Neural crest cell (in vitro differentiated cells): ENCODE measurements at places on chromosomes 12 and 14.

DNA sequence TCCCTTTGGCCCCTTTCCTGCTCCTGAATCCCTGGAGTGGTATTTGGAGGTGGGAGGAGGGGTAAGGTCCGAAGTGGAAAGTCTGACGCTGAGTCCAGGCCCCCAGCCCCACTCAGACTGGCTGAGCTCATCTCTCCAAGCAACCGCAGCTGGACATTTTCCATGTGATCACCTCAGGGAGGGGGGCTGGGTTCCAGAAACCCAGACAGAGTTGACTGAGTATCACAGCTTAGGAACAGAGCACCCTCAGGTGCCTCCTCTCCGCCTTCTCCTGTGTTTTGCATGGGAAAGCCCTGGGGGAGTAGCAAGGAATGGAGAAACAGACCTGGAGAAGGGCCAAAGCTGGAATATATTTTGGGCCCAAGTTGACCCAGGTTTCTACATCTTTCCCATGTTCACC lies 8.0 kb upstream of the ITGA5 start:
- H3K27me3 ChIP-seq, result peaks cover 56% of the 10 kb centered on the region
- H3K4me1 ChIP-seq, result no peaks in the 10 kb centered on the region
- H3K36me3 ChIP-seq, result no peaks in the 10 kb centered on the region

- no peak overlapping the region for H3K4me3 ChIP-seq
- DNase-seq, result no peak
- H3K27me3 ChIP-seq, result no peaks in the 10 kb centered on the region
- H3K4me1 ChIP-seq, result peaks cover 34% of the 10 kb centered on the region
These were observed 11.1 kb downstream of the RASSF3 start for GRCh38 chr12:64621257-64621942.

DNA sequence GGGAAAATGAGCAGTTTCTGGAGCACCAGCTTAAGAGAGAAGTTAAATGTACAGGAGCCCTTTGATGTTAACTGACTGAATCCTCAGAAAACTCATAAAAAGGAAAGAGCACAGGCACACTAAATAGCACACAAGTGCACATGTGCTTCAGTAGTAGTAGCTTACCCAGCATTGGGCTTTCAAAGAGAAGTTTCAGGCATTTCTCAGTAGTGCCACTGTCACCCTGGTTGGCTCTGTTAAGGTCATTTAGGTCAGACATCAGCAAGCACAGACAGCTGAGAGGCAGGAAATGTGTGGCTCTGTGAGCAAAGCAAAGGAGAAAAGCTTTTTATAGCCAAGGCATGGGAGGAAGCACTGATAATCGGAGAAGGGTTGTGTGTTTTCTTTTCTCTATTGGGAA lies 96.3 kb upstream of the HIF1A start:
- DNase-seq, result no peak
- H3K36me3 ChIP-seq, result no peaks in the 10 kb centered on the region
- H3K4me1 ChIP-seq, result peaks cover 38% of the 10 kb centered on the region
- no peaks in the 10 kb centered on the region for H3K27me3 ChIP-seq
- no peak overlapping the region for H3K4me3 ChIP-seq
- H3K27ac ChIP-seq, result no peak overlapping the region

- peaks cover 21% of the 10 kb centered on the region for H3K4me1 ChIP-seq
- no peaks in the 10 kb centered on the region for H3K36me3 ChIP-seq
- peaks cover 29% of the 10 kb centered on the region for H3K27me3 ChIP-seq
These were observed 1.1 kb upstream of the CYP46A1 start for GRCh38 chr14:99682809-99683618.
